ENCODE measurements at places on chromosomes 1 and 21.

DNA sequence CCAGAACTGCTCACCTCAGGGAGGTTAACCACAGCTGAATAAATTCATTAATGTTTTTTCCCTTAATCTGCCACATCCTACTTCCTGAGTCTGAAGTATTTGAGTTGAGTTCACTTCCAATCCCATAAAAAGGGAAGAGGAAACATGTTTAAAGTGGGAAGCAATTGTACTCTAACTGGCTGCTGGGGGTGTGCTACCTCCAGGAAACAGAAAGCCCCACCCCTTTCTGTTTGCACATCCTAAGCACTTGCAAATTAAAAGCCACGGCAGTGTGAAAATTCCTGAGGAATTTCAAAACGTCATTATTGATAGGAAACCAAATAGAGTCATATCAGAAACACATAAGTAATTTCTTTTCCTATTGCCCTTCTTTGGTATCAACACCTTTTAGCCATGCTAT is 307.0 kb upstream of the NR5A2 start:
- DNase-seq = no peak

DNA sequence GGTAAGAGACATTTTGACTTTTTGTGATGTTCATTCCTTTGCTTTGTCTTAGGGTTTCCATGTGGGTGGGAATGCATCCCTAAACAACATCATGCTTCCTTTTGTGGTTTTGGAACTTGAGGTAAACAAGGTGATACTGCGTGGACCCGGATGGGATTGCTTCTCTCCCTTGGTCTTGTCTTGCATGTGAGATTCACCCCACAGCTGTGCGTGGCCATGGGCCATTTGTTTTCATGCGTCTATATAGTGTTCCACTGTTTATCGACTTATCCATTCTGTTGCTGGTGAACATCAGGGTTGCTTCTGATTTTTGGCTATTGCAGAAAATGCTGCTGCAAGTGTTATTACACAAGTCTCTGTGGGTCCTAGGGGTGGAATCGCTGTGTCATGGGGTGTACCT is 21.1 kb downstream of the CRYAA start:
- DNase-seq = no peak

DNA sequence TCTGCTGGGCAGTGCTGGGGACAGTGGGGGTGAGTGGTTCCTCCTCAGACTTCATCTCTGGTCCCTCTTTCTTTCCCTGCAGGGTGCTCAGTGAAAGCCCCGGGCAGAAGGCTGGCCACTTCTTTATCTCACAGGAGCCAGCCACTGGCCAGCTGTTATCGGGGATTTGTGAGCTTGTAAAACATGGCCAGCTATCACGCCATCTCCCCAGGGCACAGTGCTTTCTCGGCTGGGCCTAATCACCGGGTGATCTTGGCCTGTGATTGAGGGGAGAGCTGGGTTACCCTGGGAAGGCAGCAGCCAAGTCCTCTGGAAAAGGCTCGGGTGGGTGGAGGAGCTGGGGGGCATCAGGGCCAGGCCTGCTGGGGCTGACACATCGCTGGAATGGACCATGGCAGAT is 83.0 kb downstream of the IGSF21 start:
- DNase-seq = no peak

DNA sequence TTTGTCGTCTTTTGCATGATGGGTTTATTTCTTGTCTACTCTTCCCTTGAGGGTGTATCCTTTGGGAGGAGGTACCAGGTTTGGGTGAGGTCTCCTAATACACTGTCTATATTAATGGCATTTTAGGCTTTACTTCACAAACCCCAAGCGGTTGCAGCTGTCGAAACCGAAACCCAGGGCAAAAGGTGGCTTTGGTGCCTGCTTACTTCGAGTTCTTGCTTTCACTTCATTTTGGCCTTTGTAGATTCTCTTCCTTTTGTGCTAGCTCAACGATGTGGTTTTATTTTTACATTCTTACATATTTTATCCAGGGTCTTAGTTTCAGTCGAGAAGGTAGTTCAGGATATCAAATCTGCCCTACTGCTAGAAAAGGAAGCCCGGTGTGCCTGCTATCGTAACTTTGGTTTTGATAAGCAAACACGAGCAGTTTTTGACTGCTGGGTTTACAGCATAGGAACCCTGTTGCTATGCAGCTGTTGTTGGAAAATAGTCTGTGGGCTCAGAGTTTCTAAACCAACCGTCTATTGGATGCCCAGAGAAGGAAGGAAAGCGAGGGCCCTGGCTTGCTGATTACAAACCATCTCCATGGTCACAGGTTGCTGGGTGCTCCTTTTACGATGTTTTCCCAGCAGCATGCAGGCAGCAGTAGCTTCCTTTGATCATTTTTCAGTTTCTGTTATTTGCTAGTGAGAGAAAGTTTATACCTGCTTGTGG is 9.8 kb upstream of the TSPAN2 start:
- DNase-seq = no peak

DNA sequence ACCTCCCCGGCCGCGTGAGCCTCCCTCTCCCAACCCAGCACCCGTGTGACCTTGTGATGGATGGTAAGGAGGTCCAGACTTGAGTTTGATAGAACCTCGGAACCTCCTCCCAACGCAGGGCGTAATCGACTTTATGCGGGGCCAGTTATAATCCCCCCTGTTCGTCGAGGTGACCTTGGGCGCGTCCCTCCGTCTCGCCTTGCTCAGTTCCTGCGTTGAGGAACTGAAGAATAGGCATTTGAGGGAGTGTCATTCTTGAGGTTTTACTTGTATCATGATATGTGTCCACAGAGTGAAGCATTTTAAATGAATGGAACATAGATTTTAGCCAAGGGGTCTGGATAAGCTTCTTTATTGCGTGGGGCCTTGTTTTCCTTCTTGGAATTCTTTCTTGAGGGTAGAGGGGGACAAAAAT is 433 bp downstream of the TIMM17A start:
- DNase-seq = no peak

- DNase-seq = no peak
These were observed 3.7 kb upstream of the DDX20 start for GRCh38 chr1:111751906-111752575.

- no peak for DNase-seq
These were observed 12.7 kb upstream of the PTCH2 start for GRCh38 chr1:44855742-44856141.

DNA sequence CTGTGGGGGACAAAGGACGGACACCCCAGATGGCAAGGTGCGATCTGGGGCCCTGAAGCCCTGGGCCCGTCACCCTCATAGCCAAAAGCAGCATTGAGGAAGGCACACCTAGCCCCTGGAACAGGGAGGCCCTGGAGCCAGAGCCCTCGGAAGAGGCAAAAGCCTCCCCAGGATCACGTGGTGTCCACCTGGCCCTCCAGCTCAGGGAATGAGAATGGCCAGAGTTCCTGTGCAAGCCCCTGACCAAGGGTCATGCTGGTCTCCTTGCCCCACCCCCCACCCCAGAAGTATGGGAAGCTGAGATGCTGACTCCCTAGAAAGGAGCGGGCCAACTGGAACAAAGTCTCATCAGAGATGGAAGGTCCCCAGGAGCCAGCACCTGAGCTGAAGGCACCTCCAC is 1.0 kb upstream of the PDZK1IP1 start:
- no peak for DNase-seq

- no peak for DNase-seq
These were observed 124.6 kb downstream of the KIF26B start for GRCh38 chr1:245279346-245279745.

DNA sequence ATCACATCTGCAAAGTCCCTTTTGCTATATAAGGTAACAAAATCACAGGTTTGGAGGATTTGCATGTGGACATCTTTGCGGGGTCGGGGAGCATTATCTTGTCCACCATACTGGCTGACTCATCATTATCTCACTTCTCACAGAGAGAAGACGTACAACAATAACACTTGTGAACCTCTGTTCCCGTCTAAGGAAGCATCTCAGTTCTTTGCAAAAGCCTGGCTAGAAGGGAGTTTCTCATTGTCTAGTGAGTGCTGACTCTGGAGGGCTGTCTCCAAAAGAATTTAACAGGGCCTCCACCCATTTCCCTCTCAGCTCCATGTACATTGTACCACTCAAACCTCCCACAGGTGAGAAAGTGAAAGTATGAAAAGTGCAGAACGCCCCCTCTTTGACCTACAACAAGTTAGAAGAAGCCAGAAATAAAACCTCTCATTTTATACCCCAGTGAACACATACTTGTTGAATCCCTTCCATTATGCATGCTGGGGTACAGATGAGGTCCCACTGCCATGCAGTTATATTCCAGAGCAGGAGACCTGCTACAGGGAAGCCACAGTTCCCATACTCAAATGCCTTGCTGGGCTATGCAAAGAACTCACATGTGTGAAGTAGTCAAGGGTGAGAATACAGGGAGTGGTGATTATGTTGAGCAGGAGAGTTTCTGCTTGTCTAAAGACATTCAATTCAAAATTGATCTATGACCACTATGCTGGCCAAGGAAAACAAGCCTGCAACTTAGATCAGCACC is 121.7 kb upstream of the PRDX6 start:
- no peak for DNase-seq

GRCh38 chr1:84166797-84167196 is 22.7 kb downstream of the PRKACB start:
- peak; percentile 37 for DNase-seq

GRCh38 chr1:235841938-235842545 is 24.7 kb downstream of the LYST start:
- DNase-seq = no peak

DNA sequence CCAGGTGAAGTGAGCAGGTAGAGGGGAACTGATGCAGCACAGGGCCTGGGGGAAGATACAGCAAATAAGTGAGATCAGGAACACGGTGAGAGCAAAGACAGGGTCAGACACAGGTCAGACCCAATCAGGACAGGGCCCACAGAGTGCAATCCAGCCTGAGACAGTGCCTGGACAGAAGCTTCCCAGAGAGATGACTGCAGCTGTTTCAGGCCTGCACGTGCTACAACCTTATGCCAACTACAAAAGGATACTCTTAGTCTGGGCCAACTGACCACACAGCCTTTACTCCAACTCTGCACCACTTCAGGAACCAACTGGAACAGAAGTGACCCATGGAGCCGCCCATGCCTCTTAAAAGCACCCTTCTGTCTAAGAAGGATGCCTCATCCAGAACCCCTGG is 228.0 kb downstream of the TOMM20 start:
- no peak for DNase-seq

- DNase-seq = no peak
These were observed 16.1 kb downstream of the CNR2 start for GRCh38 chr1:23897083-23897482.

- DNase-seq = no peak
These were observed 86.5 kb downstream of the VPS13D start for GRCh38 chr1:12316331-12316730.

GRCh38 chr1:151574575-151575529 is 34.7 kb downstream of the TUFT1 start:
- no peak for DNase-seq

- DNase-seq = peak; percentile 85
These were observed 128.3 kb upstream of the TNR start for GRCh38 chr1:175871647-175872046.

- DNase-seq = no peak
These were observed 15.7 kb downstream of the PATJ start for GRCh38 chr1:61757950-61758349.

- DNase-seq = no peak
These were observed 9.8 kb downstream of the GREM2 start for GRCh38 chr1:240602189-240602588.

DNA sequence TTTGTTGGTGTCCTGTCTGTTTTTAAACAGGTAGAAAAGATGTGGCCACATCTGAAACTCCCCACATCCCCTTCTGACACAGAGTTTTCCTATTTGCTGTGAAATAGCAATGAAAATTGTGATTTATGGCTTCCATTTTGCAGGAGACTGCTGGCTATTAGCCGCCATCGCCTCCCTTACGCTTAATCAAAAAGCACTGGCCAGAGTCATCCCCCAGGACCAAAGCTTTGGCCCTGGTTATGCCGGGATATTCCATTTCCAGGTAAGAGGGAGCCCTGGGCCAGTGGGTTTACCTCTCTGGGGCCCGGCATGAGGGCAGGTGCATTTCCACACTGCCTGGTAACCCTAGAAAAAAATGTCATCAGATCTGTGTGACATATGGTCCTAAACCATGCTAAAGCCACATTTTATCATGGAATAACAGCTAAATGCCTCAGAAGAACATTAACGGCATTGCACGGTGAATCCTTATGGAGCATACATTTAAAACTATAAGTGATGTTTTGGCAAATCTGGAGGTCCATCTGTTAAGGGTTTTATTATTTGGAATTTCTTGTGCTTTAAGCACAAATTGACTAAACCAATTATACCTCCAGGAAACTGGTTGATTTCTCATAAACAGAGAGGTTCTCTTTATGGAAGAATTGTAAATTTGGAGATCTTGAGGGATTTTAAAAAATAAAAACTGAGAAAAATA is 12.3 kb downstream of the CAPN9 start:
- no peak for DNase-seq

GRCh38 chr21:18677632-18678031 is 274.0 kb upstream of the TMPRSS15 start:
- no peak for DNase-seq

GRCh38 chr1:175367896-175368295 is 175.3 kb upstream of the KIAA0040 start:
- no peak for DNase-seq

GRCh38 chr1:53683986-53684740 is 54.8 kb downstream of the GLIS1 start:
- DNase-seq = peak; percentile 50

GRCh38 chr1:172902861-172903381 is 147.8 kb downstream of the TNFSF18 start:
- no peak for DNase-seq

DNA sequence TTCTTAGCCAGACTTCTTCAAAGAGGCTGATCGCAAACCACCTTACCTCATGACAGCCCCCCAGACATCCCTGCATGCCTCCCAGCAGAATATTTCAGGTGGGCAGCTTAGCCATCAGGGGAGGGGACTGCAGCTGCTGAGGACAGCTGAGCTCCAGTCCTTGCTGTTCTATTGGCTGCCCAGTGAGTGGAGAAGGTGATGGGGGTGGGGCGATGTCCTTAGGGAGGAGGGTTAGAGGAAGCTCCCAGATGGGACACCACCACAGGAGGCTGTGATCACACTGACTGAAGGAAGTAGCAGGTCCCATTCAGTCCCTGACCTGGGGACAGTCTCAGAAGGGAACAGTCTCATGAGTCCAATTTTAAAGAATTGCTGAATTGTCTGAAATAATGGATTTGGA is 38.3 kb downstream of the GJA5 start:
- no peak for DNase-seq

DNA sequence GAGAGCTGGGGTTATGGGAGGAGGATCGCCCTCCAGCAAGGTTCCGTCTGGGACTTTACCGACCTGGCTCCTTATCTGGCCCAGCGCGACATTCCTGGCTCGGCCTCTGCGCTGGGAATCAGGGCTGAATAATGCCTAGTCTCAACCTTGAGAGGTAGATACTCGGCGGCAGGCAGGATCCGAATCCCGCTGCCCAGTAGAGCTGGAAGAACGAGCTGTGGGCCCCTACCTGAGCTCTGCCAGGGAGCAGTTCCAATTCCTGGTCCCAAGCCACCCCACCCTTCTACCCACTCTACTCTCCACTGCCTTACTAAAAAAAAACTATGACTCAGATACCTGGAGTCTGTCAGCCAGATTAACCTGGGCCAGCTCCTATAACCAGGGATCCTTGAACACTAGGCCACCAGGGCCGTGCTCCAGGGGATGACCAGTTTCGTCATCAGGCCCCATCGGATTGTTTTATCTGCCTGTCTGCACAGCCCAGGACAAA is 53.6 kb downstream of the RHBG start:
- DNase-seq = no peak

Measured in cerebellar cortex (tissue), 1 donor.